SJCRH30 (cell line): ENCODE measurements at places on chromosomes 13 and 19. TPM values are rescaled to one million over a fixed set of nuclear protein-coding genes. Genes with fewer than 3 reads are reported as not detected.

GRCh38 chr13:28576067-28576466 is 81.1 kb upstream of the FLT1 start:
- DNase-seq = no peak

DNA sequence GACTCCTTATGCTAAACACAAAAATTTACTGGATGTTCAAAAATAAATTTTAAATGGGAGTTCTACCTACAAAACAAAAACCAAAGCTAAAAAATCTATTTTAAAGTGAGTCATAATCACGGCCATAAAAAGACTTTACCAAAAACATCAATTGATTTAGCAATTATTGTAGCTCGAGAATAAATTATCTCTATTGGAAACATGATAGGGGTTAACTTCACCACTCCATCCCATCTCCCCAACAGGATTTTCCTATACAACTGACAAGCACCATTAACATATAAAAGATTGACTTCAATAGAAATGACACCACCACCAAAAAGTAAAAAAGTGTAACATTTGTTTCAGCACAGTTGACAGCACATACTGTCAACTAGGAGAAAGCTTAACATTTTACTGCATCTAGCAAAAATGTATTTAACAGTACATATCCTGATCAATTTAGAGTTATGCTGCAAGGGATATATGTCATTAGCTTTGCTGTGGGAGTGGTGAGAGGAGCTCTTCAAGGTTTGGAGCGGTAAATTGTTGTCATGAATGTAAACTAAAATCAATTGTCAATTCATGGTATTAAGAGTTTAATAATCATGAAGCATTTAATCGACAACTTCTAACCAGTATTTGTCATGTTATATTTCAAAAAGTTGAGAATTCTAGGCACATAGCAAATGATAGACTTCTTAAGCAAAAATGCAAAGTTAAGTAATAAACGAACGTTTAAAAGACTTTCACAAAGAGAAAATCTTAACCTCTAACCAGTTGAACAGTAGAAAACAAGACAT is 3.8 kb downstream of the UBL3 start:
- no peak for DNase-seq

DNA sequence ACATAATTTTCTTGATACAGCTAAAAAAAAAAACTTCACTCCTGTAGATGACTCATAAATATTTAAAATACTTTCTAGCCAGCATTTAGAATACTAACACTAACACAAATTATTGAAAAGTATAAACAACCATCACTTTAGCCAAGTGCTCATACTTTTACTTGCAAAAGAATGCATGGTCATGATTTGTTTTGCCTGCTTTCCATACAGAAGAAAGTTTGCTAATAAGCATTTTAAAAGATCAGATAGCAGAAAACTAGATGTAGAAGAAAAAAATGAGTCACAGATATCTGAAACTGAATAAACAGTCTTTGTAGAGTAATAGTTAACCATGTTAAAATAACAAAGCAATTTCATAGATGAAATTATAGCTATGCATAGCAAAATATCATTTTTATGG is 2280.4 kb upstream of the PCDH20 start:
- no peak for DNase-seq

DNA sequence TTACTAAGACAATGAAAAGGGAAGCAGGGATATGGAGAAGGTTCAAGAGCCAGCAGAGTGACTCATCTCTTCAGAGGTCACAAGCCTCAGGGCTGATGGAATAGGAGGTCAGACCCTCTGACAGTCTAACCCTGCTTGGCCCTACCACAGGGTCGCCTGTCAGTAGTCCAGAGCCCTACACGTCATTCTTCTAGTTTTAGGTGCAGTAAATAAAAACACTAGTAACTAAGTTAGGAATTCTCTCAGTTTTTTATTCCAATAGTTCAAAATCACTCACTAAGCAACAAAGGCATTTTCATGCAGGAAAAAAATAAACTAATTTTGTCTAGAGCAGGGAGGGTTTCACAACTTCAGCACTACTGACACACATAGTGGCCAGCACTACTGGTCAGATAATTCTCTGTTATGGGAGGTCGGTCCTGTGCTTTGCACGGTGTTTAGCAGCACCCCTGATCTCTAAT is 27.2 kb downstream of the FOXO1 start:
- no peak for DNase-seq

DNA sequence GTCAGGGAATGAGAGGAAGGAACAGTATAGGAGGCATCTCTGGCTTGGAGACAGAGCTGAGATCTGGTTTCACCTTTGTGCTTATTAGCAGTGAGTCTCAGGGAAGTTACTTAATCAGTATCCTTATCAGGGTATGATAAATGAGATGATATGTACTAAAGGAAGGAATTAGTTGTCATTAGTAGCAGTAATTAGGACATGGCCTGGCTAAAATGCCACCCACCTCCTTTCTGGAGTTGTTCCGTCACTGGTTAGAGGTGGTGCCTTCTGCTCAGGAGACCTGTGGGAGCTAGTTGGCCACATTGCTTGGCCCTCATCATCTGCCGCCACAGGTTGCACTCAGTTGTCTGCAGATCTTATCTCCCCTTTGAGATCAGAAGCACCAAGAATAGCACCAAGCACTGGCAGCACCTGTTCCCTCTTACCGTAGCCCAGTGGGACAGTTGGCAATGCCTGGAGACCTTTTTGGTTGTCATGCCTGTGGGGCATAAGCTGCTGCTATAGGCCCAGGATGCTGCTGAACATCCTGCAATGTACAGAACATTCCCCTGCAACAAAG is 4.7 kb downstream of the GPATCH1 start:
- no peak for DNase-seq

NOVA2 gene
- 0.02 TPM in 1 of 2 replicates, not detected in the other for total RNA-seq

GRIK5 gene
- total RNA-seq = 10.3 and 10.5 TPM in 2 replicates
